SK-MEL-5 (cell line): ENCODE measurements at places on chromosomes 7 and 10. TPM values are rescaled to one million over a fixed set of nuclear protein-coding genes. Genes with fewer than 3 reads are reported as not detected.

GRCh38 chr10:90816466-90816865 lies 41.4 kb downstream of the HTR7 start:
- DNase-seq: no peak

- no peak for DNase-seq
These were observed 285.7 kb downstream of the RPS24 start for GRCh38 chr10:78319371-78319770.

GRCh38 chr7:129779602-129780256 lies 168.2 kb downstream of the NRF1 start:
- DNase-seq: no peak

- no peak for DNase-seq
These were observed 298.1 kb downstream of the BICC1 start for GRCh38 chr10:58810751-58811150.

GRCh38 chr7:139853506-139854123 lies 24.6 kb downstream of the TBXAS1 start:
- peak; percentile 43 for DNase-seq

GRCh38 chr7:11881680-11882079 lies 49.7 kb upstream of the THSD7A start:
- DNase-seq: no peak

- DNase-seq: no peak
These were observed 83.5 kb upstream of the NPY start for GRCh38 chr7:24200407-24200966.

DNA sequence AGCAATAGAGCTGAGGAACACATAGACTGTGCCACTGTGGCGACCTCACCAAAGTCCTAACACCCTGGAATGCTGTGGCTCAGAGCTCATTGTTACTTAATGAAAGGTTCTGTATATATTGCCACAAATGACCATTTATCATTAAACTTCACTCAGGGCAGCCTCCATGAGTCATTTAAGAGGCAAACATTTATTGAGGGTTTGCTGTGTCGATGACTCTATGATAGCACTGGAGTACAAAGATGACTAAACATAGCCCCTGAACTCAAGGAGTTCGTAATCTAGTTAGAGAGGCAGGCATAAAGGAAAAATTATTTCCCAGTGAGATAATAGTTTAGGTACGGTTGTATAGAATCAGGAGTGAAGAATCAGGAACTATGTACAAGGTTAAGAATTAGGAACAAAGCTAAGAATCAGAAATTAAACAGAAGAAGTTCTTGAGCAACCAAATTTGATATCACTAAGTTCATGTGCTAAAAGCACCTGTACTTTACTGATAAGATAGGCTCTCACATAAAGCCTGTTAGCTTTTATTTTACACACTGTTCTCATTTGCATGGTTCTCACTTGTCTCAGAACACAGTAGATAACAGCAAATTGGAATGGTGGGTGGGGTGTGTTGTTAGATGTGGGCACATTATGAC lies 7.9 kb downstream of the ENTPD7 start:
- no peak for DNase-seq

DNA sequence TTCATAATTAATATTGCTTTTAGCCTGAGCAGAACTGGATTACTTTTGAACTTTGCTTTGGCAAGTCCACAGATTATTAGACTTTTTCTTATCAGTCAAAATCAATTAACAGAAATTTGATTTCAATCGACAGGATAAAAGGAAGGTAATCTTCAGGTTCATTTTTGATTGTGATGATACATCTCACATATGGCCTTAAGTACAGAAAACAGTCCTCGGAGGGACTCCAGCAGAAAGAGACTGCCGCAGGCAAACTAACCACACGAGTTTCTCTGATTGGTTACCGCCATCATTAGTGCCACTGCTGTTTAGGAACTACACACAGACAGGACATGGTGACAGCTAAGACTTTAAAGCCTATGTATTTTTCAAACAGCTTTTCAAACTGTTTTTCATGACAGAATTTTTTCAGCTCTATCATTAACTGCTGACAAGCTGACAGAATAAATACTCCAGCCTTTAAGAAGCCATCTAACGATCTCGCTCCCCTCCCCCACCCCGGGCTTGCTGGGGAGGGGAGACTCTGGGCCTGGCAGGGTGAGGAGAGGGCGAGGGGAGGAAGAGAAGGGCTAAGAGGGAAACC lies 668.2 kb downstream of the KCNMA1 start:
- DNase-seq: no peak

- DNase-seq: no peak
These were observed 13.1 kb upstream of the UCMA start for GRCh38 chr10:13247246-13247645.

GRCh38 chr7:157388301-157388700 lies 51.5 kb downstream of the DNAJB6 start:
- DNase-seq: no peak

RET gene
- 0.24 TPM in 1 of 2 replicates, not detected in the other for total RNA-seq

PON3 gene
- total RNA-seq: not detected in 2 replicates

IL2RA gene
- total RNA-seq: not detected in 2 replicates

PROSER2 gene
- 4.4 and 5.9 TPM in 2 replicates for total RNA-seq

HOXA6 gene
- 1.5 and 1.9 TPM in 2 replicates for total RNA-seq

CFAP69 gene
- 2.1 and 6.6 TPM in 2 replicates for total RNA-seq

FFAR4 gene
- total RNA-seq: not detected in 2 replicates
